ENCODE measurements at places on chromosomes 1 and 21.

- peak; percentile 64 for DNase-seq
Measured at GRCh38 chr1:246450611-246451251, 56.3 kb downstream of the SMYD3 start.

DNA sequence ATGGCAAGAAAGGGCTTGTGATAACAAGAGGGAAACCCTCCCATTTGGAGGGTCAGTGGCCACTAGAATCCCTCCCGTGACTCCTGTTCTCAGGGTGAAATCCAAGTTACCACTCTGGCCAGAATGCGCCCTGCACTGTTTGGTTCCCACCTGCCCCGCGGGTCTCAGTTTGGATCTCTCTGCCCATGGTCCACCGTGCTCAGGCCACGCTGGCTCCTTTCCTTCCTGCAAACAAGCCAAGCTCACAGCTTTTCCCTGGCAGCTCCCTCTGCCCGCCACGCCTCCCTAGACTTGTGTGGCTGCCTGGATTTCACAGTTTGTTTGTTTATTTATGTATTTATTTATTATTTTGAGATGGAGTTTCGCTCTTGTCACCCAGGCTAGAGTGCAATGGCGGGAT, 179.5 kb upstream of the VAMP3 start:
- DNase-seq: no peak

DNA sequence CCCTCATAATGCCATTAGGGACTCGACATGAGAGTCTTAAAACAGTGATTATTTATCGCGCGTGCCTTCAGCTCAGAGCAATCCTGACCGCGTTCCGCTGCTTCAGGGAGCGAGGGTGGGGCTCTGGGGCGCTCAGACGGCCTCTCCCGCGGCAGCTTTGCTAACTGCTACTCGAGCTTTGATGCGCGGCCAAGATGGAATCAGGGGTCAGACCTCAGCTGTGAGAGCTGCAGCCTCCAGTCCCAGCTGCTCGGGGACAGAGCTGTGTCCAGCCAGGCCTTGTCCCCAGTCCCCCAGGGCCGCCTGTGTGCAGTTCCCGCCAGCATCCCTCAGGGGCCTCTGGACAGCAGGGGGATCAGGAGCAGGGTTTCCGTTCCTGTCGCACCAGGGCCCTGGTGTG, 104.6 kb upstream of the TTC34 start:
- no peak for DNase-seq

DNA sequence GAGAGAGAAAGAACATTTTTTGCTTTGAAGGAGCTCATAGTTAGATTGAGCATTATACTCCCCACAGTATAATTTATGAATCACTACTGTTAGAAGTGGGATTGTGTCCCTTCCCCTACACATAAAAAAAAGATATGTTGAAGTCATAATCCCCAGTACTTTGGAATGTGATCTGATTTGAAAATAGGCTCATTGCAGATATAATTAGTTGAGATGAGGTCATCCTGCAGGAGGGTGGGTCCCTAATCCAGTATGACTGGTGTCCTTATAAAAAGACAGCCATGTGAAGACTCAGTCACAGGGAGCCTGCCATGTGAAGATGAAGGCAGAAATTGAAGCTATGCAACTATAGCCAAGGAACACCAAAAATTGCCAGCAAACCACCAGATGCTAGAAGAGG, 76.4 kb downstream of the TGFB2 start:
- no peak for DNase-seq

- no peak for DNase-seq
Measured at GRCh38 chr1:193589597-193590040, 403.2 kb upstream of the B3GALT2 start.

GRCh38 chr1:155208541-155209311, at the start of gene MTX1:
Gene MTX1 (plus strand): TSS chr1:155208695. CDS start chr1:155208805, 110 bp downstream.
- peak; percentile 92 for DNase-seq

DNA sequence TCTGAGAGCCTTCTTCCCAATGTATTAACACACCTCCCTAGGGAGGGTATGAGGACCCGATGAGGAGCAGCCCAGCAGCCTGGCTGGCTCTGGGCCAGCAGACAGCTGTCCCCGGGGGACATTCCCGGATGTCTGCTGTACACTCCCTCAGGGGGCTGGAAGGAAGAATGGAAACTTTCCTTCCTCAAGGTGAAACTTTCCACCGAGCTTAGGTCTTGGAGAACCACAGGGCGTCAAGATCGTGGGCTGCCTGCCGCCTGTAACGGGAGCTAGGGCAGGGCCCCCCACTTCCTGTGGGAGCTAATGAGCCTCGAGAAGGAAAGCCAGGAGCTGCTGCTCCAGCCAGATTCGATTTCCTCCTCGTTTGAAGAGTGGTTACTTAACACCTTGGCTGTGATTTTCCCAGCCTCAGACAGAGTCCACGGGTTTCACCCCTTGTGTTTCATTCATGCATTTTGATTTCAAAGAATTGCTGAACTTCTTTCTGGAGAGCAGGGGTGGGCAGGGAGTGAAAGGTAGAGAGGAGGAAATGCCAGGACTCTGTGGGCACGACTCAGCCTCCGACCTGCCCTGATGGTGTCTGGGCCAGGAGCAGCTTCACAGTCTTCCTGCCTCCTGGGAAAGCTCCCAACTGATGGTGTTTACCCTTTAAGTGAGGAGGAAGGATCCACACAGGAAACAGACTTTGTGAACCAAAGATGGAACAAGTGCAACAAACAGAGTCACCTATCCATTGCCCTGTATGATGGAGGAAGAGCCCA, 29.7 kb downstream of the UBE2T start:
- DNase-seq: no peak

- DNase-seq: no peak
Measured at GRCh38 chr21:41827951-41828883, 50.9 kb downstream of the PRDM15 start.

DNA sequence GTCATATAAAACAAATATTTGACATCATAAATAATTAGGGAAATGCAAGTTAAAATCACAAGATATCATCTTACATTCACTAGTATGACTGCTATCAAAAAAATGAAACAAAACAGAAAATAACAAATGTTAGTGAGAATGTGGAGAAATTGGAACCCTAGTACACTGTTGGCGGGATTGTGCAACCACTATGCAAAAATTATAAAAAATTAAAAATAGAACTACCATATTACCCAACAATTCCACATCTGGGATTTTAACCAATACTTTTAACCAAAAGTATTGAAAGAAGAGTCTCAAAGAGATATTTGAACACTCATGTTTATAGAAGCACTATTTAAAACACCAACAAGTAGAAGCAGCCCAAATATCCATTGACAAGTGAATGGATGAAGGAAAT, 797.2 kb upstream of the ADAMTS5 start:
- DNase-seq: no peak

GRCh38 chr1:204437796-204438570, 26.4 kb upstream of the PPP1R15B start:
- DNase-seq: no peak

GRCh38 chr1:82464362-82465001, 663.7 kb downstream of the ADGRL2 start:
- no peak for DNase-seq

DNA sequence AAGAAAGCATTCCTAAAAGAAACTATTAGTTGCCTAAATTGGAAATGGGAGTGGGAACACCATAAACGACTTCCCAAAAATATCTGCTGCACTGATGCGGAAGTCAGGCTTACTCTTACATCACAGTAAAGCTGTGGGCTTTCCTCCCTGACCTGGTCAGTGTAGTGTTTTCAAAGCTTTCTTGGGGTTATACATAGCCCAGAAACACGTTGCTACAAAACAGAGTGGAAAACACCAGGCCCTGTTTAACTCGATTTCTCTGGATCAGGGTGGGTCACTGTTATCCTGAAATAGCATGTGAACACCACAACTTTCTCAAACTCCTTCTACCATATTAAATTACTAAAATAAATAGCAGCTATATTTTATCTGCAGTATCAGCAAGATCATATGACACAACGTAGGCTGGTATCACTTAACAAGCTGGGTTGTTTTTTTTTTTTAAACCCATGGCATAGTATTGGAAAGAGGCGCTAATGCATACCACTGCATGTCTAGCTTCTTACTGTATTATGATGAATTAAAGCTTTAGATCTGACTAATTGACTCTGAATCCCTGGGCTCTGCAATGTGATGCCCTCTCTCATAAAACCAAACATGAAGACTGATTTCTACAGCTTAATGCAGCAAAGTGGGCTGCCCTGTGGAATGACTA, 184.6 kb downstream of the TGFB2 start:
- DNase-seq: no peak

GRCh38 chr21:38787461-38788274, 18.1 kb upstream of the ETS2 start:
- DNase-seq: peak; percentile 36

DNA sequence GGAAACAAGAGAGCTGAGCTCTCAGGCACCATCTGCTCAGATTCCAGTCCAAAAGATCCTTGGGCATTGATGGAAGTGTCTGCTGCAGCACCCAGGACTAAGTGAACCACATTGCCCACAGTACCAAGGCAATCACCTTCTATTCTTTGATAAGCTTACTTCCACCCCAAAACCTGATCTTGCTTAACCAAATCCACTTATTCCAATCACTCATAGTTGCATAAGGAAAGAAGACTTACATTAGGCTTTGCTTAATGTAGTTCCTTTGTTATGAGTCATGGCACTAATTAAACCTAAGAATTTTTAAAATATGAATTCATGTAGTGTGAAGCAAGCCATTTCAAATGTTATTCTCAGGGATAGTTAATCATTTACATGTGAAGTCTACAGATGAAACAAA, 84.5 kb downstream of the UCHL5 start:
- DNase-seq: no peak

DNA sequence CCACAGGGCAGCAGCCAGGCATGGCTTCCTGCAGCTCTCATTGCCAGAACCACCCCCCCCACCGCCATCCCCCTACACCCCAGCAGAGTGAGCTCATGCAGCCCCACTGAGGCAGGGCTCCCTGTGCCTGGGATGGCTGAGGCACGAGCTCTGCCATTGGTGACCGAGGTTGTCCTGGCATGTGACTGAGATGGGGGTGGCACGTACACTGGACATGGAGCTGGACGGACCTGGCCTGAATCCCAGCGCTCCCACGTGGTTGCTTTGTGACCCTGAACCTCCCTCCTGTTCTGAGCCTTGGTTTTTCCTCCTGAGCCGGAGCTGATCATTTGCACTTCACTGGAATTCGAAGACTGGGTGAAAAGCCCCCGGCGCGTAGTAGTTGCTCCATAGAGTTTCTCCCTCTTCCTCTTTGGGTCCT, 28.3 kb downstream of the ALPL start:
- DNase-seq: no peak

GRCh38 chr21:35226968-35227744, 178.1 kb upstream of the RUNX1 start:
- peak; percentile 18 for DNase-seq

DNA sequence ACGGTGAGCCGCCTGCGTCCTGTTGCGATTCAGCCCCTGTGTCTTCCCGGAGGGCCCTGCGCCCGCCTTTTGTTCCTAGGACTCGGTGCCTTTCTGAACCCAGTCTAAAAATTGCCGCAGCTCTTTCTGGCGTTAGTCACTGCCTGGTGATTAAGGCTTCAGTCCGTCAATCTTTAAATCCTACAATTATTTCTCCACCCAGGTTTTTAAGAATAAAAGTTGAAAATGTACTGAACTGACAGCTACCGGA, 16.2 kb upstream of the PDXK start:
- DNase-seq: no peak

GRCh38 chr1:224801844-224802490, 127.5 kb upstream of the DNAH14 start:
- no peak for DNase-seq

DNA sequence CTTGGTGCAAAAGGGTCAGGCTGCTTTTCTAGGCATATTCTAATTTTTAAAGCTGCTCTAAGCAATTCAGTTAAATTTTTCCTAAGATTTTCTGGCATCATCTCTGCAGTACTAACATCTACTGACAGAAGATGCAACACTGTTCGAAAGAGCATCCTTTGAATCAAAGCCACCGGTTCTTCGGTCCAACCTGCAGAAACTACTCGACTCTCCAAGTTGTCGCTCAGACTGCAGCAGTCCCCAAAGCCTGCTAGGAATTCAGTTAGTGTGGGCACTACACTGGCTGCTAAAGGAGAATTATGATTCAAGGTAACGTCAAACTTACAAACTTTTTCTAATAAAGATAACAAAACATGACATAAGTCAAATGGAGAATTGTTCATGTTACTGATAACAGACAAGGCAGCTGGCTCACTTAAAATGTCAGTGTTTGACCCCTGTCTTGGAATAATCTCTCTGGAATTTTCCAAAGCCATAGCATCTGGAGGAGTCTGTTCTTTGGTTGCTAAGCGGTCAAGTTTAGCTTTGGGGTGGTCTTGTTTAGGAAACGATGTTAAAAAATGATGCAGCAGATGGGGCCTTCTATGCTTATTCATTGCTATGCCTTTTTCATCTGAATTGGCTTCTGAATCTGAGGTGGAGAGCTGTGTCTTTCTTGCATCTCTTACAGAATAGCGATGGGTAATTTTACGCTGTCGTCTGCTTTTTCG, 56.9 kb downstream of the LYST start:
- DNase-seq: no peak

GRCh38 chr1:45032837-45033236, 20.8 kb downstream of the UROD start:
- no peak for DNase-seq

- DNase-seq: peak; percentile 9
Measured at GRCh38 chr1:66035616-66036245, 243.0 kb downstream of the PDE4B start.

- no peak for DNase-seq
Measured at GRCh38 chr1:197355248-197355995, 87.4 kb downstream of the CRB1 start.

GRCh38 chr1:232244426-232244825, 385.5 kb downstream of the SIPA1L2 start:
- no peak for DNase-seq

DNA sequence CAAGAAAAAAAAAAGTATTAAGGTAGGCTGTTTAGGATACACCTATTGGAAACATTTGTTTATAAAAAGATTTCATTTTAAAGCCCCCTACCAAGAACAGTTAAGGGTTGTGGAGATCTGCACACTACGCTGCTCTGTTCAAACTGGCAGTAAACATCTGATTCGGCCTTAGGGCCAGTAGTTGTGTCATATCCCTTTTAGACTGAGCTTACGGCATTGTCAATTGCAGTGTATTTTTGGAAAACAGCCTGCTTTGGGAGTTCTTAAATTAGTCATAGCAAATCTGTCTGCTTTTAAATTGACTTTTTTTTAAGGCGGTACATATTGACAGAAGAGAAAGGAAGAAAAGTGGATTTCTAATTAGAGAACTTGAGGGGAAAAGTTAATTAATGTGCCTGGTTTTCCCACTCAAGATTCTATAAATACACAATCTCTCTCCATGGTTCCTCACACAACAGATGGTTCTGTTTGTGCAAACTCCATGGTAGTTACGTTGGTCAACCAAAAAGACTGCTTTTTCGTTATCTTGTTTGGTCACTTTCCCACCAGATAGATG, 1.7 kb upstream of the ELK4 start:
- DNase-seq: no peak

GRCh38 chr1:176073524-176074157, 133.4 kb downstream of the COP1 start:
- DNase-seq: peak; percentile 84

Measured in OCI-M1 (cell line).